Naive thymus-derived CD8-positive, alpha-beta T cell (primary cell): ENCODE measurements at places on chromosomes 4 and X.

DNA sequence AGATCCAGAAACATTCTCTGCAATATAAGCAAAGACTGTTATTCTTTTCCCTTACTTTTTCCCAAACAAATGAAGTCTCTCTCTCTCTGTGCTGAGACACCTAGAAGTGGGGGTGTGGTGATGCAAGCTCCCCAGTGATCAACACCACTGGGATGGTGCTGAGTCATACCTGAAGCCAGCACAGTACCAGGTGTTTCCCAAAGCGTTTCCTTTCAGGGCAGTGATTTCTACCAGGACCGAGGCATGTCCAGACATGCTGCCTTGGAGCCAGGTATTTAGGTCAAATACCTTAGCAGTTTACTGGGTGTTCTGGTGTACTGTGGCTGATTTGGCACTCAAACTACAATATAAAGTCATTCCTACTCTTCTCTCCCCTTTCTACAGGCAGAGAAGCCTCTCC lies 726.5 kb downstream of the FAM133A start:
- DNase-seq, result no peak

DNA sequence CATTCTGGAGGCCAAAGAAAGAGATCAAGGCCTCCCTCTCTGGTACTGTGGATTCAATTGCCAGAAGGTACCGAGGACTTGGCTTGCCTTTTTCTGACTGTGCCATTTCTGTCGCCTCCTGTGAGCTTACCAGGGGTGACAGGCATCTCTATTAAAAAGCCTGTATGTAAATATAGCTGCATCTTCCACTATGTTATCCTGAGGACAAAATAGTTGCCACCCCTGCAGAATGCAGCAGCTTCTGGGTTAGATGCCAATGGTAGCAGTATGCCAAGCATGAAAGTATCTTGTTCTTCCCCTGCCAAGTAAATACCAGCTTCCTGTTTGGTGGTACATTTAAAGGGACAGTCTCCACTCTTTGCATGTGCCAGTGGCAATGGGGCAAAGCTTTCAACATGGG lies 10.7 kb downstream of the TRPC5OS start:
- DNase-seq, result no peak

DNA sequence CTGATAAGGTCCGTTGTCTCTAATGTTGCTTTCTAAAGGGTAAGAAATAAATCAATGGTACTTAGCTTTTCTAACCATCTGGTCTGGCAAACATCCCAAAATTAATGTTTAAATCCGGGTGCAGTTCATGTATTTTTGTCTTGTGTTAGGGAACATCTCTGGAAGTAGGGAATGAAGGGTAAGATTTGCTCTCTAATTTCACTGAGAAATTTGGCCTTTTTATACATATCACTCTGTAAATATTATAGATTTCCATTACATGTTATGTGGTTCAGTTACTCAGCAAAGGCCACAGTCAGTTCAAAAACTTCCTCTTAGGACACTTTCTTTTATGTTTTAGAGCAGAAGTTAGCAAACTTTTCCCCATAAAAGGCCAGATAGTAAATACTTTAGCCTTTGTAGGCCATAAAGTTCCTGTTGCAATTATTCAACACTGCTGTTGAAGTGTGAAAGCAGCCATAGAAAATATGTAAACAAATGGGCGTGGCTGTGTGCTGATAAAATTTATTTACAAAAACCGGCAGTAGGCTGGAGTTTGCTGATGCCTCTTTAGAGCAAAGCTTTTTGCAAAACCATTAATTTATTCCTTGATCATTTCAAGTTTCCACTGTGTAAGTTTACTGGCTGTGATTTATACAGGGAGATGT lies 218.1 kb downstream of the ANTXR2 start:
- DNase-seq, result no peak

GRCh38 chr4:85486425-85487086 lies 11.6 kb downstream of the ARHGAP24 start:
- DNase-seq, result no peak

- DNase-seq, result no peak
These were observed 20.6 kb downstream of the NSG1 start for GRCh38 chr4:4407299-4408131.

- no peak for DNase-seq
These were observed 55.3 kb downstream of the PALLD start for GRCh38 chr4:168551945-168552695.

DNA sequence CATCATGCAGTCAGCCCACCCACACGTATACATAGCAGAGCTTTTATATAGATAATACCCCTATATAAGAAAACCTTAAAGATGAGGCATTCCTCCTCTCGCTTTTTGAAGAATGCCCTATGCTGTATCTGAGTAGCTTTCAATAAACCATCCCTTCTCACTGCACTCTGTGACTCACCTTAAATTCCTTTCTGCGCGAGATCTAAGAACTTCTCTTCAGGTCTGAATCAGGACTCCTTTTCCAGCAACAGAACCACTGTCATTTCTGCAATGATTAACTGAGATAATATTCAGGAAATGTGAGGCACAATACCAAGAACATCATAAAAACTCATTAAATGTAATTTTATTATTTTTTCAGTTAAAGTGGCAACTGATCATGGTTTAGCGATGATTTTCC lies 76.4 kb upstream of the DCLK2 start:
- no peak for DNase-seq

DNA sequence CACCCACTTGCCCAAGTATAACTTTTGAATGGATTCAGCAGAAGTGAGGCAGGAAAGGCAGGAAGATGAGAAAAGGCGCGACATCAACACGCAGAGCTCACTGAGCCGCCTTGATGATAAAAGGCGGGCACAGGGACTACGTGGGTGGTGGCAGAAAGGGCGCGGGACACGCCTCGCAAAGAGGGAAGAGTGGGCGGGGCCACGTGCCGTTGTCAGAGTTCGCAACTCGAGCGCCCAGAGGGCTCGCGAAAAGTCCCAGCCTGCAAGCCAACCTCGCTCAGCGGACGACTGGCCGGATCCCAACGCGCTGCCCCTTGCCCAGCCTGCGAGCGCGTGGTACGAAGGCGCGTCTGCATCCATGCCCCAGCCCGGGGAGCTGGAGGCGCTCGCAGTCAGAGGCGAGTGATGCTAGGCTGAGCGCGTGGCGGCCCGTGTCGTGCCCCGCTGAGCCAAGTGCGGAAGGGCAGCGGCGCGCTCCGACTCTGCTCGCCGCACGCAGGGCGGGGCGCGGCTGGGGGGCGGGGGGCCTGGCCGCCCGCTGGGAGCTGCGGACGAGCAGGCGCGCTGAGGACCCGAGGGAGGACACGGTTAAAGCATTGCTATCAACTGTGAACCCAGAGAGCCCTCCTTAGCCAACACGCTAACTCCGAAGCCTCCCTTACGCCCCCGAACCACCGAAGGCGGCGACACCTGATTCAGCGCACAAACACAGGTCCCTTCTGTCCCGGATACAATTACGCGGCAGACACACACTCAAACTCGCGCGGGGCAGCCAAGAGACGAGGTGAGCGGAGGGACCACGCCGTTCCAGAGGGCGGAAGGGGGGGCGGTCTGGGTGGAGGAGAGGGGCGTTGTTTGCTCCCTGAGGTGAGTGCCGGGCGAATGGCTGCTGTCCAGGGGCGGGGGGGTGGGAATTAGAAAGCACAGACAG lies at the start of gene UGT8:
Gene UGT8 (plus strand): TSS at position 617 of the 931 bp plus-strand sequence. CDS start 24,074 bp downstream, outside the sequence.
- DNase-seq, result peak; percentile 63

DNA sequence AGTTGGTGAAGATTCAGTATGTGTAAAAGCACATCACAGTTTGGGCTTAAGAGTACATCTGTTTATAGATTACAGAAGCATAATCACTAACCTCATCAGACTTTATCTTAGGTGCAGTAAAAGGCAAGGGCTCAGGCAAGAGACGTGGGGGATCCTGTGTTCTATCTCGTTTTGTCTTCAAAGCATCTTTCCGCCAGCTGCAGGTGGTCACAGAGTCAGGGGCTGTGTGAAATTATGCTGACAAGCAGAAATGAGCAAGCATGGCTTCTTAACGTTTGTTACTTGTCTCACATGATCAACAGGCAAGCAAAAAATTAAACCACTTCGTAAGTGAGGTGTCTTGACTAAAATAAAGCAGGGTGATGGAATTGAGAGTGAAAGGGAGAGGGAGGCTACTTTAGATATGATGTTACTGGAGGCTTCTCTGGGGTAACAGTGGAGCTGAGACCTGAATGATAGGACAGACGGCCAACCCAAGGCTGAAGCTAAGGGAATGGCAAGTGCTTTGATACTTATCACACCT lies 1.4 kb upstream of the TEC start:
- no peak for DNase-seq

DNA sequence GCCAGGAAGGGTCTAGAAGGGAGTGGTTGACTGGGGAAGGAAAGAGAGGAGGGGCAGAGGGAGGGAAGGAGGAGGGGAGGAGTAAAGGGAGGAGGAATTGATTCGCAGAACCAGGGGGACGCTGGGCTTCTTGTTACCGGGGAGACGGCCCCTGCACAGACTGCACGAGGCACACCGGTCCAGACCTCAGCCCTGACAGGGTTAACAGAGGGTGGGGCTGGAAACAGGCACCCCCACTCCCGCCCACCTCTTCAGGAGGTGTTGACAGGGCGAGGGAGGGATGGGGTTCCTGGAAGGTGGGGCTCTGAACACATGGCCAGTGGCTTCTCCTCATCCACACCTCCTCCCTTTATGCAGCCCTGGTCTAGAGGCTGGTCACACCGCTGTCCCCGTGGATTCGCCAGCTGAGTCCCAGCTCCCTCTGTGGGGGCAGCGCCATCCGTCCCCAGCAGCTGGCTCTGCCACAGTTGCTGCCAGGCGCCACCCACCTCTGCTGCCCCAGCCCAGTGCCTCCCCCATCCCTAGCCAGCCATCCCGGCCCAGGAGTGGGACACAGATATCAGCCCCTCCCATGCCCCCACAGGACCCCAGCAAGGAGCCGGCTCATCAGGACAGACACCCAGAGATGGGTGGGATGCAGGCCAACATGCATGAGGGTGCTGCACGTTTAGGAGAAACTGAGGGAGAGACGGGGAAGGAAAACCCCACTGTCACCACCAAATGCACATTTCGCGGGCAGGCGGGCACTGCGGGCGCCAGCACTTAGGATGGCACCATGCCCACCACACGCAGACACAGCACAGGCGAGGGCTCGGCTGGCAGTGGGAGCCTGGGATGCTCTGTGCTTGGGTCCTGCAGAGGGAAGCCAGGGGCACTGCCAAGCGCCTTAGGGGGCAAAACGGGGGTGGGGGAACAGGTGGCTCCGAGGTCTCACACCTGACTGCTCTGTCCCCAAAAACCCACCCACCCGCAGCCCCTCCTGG lies 87.6 kb downstream of the ABLIM2 start:
- DNase-seq, result no peak

DNA sequence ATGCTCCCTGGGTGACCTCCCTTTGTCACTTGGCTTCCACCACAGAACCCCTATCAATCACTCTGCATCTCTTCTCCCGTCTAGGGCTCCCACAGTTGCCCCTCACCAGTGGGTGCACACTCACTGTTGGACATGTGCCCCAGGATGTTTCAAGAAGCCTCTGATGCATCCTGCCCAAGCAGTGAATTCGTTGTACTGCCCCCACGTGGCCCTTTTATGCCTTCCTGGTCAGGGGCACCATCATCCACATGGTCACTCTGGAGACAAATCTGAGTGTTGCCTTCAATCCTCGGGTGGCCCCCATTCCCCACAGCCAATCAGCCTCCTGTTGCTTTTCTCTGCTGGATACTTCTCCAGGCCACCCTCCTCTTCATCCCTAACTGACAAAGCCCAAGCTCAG lies 12.2 kb downstream of the ITIH6 start:
- DNase-seq, result no peak

DNA sequence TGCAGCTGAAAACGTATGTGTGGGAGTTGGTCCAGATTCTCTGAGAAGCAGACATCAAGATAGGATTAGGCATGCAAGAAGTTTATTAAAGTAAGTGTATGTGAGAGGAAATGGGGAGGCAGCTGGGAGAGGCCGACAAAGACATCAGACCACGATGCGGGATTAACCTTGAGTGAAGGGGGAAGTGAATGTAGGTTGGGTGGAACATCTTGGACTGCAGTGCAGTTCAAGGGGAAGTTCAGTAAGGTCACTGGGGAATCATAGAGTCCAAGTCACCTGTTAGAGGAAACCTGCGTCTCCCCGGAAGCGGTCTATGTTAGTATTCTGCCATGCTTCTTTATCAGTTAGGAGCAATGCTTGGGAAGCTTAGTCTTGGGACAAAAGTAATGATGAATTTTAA lies 22.0 kb downstream of the CXCL8 start:
- no peak for DNase-seq

- no peak for DNase-seq
These were observed 278.9 kb downstream of the EPHA5 start for GRCh38 chr4:65391382-65391781.

DNA sequence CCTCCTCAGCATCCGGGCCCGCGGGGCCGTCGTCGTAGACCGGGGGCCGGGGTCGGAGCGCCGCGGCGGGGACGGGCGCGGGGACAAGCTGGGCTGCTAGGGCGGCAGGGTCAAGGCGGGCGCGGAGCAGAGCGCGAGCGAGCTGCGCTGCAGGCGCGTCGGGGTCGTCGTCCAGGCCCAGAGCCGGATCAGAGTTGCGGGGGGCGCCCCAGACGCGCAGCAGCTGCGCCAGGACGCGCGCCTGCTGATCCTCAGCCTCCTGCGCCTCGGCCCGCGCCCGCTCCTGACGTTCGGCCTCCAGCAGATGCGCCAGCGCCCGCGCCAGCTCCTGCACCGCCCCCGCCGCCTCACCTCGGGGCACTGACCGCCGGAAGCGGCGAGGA lies 3.5 kb downstream of the PCSK1N start:
- no peak for DNase-seq

DNA sequence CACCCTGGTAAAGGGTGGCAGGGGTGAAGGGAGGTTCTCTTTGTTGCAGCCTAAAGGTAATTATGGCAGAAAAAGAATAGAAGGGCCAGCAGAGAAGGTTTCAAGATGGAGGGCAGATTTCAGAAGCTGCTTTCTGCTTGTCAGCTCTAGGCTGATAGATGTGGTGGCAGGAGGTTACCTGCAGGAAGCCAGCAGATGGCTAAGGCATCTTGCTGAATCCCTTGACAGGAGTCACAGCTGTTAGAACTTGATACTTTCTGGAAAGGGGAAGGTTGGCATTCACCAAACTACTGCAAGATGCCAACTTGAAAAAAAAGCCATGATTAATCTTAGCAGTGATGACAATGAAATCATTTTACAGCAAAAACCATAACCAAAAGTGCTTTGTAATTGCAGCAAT lies 69.5 kb upstream of the CBLL2 start:
- DNase-seq, result no peak

- no peak for DNase-seq
These were observed 241.3 kb downstream of the NR3C2 start for GRCh38 chr4:148200960-148201359.

DNA sequence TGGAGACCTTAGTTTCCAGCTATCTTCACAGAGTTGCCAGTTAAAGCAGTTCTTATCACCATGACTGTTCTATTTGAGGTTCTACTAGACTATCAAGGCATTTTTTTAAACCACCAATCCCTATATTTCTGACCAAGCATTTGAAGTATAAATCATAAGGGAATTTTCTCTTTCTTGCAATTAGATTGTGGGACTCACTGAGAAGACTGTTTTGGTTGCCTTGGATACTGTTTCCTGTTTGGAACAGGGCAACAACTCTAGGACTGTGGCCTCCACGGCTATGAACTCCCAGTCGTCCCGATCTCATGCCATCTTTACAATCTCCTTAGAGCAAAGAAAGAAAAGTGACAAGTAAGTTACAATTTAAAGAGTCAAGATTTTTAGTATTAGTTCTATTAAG lies 11.8 kb downstream of the KIF4A start:
- no peak for DNase-seq
